ENCODE measurements at places on chromosomes 13 and 19.

DNA sequence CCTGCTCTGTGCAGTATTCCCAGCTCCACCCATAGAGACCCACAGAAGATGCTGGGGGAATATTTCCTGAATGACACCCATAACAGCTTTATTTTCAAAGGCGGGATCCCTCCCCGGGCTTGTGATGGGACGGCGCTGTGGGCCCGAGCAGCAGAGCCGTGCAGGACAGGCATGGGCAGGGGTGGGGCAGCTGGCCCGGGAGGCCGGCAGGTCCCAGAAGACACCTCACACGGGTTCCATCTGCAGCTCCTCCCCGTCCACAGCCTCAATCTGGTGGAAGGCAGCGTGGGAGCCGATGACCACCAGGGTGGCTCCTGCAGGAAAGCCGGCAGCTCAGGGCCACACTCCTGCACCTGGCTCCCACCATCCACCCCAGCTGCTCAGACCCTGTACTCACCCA is 2.5 kb downstream of the RABAC1 start:
- H3K36me3 ChIP-seq = peaks cover 32% of the 10 kb centered on the region
- DNase-seq = no peak
- H3K27ac ChIP-seq = no peak overlapping the region
- no peaks in the 10 kb centered on the region for H3K27me3 ChIP-seq
- peaks cover 19% of the 10 kb centered on the region for H3K4me1 ChIP-seq
- H3K4me3 ChIP-seq = no peak overlapping the region

GRCh38 chr19:3065675-3066357 is 3.5 kb upstream of the TLE5 start:
- peaks cover 6% of the 10 kb centered on the region for H3K27me3 ChIP-seq
- DNase-seq = no peak
- H3K27ac ChIP-seq = no peak overlapping the region
- no peaks in the 10 kb centered on the region for H3K36me3 ChIP-seq
- no peak overlapping the region for H3K4me3 ChIP-seq

DNA sequence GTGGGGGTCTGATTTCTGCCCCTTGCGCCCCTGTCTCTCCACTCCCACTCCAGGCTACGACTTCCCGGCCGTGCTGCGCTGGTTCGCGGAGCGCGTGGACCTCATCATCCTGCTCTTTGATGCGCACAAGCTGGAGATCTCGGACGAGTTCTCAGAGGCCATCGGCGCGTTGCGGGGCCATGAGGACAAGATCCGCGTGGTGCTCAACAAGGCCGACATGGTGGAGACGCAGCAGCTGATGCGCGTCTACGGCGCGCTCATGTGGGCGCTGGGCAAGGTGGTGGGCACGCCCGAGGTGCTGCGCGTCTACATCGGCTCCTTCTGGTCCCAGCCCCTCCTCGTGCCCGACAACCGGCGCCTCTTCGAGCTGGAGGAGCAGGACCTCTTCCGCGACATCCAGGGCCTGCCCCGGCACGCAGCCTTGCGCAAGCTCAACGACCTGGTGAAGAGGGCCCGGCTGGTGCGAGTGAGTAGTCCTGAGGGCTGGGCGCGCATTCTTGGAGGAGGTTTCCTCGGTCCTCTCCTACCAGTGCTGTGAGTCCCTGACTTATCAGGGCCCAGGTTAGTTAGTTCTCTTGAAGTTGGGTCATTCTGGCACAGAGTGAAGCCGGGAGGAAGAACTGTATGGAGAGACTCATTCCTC is 12.7 kb downstream of the EHD2 start:
- H3K36me3 ChIP-seq = peaks cover 38% of the 10 kb centered on the region
- H3K27ac ChIP-seq = peak overlapping the region; percentile 56
- H3K4me3 ChIP-seq = no peak overlapping the region
- H3K27me3 ChIP-seq = no peaks in the 10 kb centered on the region
- peaks cover 75% of the 10 kb centered on the region for H3K4me1 ChIP-seq

DNA sequence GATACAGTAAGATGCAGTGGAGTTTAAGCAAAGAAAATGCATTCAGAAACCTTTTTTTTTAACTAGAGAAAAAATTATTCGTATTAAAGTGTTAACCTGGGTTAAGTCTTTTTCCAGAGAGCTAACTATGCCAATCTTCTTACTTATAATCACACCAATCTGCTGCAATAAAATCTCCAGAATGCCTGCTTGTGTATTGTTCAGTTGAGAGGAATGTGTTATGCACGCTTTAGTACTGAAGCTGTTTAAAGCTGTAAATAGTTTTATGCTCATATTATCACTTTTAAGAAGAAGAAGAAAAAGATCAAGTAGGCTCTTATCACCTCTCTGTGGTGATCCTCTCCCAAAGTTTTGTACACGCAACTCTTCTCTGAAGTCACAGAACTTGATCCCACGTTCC is 528.7 kb downstream of the RFC3 start:
- no peak overlapping the region for H3K4me3 ChIP-seq
- H3K27ac ChIP-seq = no peak overlapping the region
- H3K27me3 ChIP-seq = no peaks in the 10 kb centered on the region
- DNase-seq = no peak
- no peaks in the 10 kb centered on the region for H3K4me1 ChIP-seq

DNA sequence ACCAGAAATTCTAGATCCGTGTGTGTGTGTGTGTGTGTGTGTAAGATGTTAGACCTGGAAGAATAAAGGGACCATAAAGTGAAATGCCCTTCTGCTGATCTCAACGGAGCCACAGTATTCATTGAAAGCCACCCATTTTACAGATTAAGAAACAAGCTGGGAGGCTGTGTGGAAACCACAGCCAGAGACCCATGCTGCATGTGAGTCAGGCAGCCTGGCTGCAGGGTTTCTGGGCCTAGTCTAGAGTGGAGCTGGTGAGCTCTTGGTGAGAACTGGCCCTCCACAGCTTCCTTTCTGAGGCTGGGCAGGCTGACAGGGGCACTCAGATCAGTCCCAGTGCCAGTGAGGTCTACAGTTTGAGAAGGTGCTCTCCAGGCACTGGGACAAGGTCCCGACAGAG is 75.3 kb downstream of the SERP2 start:
- H3K27ac ChIP-seq = peak overlapping the region; percentile 26
- peaks cover 30% of the 10 kb centered on the region for H3K4me1 ChIP-seq
- H3K36me3 ChIP-seq = no peaks in the 10 kb centered on the region
- no peaks in the 10 kb centered on the region for H3K27me3 ChIP-seq
- no peak for DNase-seq
- no peak overlapping the region for H3K4me3 ChIP-seq

DNA sequence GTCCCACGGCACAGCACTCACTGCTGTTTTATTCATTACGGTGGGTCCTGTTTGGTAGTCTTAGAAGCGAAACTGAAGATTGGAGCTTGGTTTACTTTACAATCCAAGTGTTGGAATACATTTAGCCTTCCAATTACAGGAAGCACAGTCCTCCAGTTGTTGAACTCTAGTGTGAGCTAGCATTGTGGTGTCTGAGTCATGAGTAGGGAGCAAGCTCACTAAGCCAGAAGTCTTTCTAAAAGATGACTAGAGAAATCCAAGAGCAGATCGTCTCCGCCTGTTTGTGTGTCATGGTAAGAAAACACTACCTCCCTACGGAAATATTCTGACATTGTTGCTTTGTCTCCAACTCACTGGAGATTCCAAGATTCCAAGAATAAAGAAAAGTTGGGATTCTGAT is 10.1 kb upstream of the SHISA2 start:
- H3K27ac ChIP-seq = no peak overlapping the region
- H3K4me3 ChIP-seq = no peak overlapping the region
- no peak for DNase-seq
- H3K36me3 ChIP-seq = no peaks in the 10 kb centered on the region
- no peaks in the 10 kb centered on the region for H3K27me3 ChIP-seq

DNA sequence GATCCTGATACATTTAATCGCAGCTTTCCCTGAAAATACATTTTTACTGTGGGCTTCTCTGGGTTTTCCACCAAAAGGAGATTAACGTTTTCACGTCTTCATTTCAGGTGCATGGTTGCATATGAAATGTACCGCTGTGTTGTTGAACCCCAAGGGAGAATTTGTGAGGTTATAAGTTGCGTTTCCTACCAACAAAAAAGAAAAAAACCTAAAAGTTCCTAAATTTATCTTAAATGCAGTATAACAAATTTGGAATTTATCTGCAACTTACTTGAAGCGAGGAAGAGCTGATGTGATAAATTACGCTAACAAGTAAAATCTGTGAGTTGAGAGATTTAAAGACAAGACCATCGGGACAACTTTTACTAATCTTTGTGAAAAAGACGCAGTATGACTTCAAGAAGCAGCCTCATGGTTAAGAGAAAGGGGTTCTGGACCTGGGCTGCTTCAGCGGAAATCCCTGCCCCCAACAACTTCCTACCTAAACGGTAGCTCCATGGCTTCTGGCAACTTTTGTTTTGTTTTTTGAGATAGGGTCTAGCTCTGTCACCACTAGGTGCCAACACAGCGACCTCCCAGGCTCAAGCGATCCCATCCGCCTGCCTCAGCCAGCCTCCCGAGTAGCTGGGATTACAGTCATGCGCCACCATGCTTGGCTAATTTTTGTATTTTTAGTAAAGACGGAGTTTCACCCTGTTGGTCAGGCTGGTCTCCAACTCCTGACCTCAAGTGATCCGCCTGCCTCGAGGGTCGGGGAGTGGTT is 958 bp upstream of the OBI1 start:
- peaks cover 5% of the 10 kb centered on the region for H3K4me1 ChIP-seq
- peak; percentile 20 for DNase-seq
- no peaks in the 10 kb centered on the region for H3K36me3 ChIP-seq

GRCh38 chr13:49395878-49396380 is 47.9 kb downstream of the CAB39L start:
- no peaks in the 10 kb centered on the region for H3K36me3 ChIP-seq
- H3K27ac ChIP-seq = peak overlapping the region; percentile 74
- H3K4me3 ChIP-seq = no peak overlapping the region
- no peaks in the 10 kb centered on the region for H3K27me3 ChIP-seq

DNA sequence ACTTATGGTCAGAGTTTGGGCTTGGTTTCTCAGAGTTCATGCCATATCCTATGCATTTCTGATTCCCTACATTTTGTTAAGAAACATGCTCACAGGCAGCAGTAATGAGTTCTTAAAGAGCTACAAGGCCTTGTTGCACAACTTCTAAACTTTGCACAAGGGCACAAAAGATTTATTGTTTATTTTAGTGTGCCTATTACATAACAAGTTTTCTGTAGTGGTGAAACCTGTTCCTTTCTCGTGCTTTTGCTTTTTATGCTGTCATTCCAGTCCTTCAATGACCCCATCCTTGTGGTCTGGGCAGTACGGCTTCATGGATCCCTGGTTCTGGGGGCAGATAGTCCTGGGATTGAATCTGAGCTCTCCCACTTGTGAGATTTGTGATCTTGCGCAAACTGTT is 17.8 kb downstream of the ZNF507 start:
- peak overlapping the region; percentile 67 for H3K27ac ChIP-seq
- H3K36me3 ChIP-seq = peaks cover 26% of the 10 kb centered on the region
- no peak for DNase-seq
- H3K27me3 ChIP-seq = no peaks in the 10 kb centered on the region
- H3K4me3 ChIP-seq = no peak overlapping the region
- H3K4me1 ChIP-seq = no peaks in the 10 kb centered on the region

- DNase-seq = no peak
- no peaks in the 10 kb centered on the region for H3K36me3 ChIP-seq
- no peak overlapping the region for H3K4me3 ChIP-seq
- no peaks in the 10 kb centered on the region for H3K27me3 ChIP-seq
- H3K27ac ChIP-seq = no peak overlapping the region
These were observed 5.2 kb upstream of the FUT6 start for GRCh38 chr19:5844456-5845433.

GRCh38 chr13:110616103-110617101 is 1.1 kb downstream of the NAXD start:
- peaks cover 31% of the 10 kb centered on the region for H3K4me1 ChIP-seq
- no peaks in the 10 kb centered on the region for H3K36me3 ChIP-seq
- H3K4me3 ChIP-seq = peak overlapping the region; percentile 88
- peak; percentile 38 for DNase-seq

GRCh38 chr13:93529961-93530360 is 303.4 kb downstream of the GPC6 start:
- H3K27ac ChIP-seq = no peak overlapping the region
- no peaks in the 10 kb centered on the region for H3K36me3 ChIP-seq
- H3K27me3 ChIP-seq = no peaks in the 10 kb centered on the region
- peaks cover 9% of the 10 kb centered on the region for H3K4me1 ChIP-seq

- no peak for DNase-seq
- no peak overlapping the region for H3K4me3 ChIP-seq
- H3K36me3 ChIP-seq = no peaks in the 10 kb centered on the region
These were observed 4.5 kb downstream of the DACH1 start for GRCh38 chr13:71862459-71862943.

DNA sequence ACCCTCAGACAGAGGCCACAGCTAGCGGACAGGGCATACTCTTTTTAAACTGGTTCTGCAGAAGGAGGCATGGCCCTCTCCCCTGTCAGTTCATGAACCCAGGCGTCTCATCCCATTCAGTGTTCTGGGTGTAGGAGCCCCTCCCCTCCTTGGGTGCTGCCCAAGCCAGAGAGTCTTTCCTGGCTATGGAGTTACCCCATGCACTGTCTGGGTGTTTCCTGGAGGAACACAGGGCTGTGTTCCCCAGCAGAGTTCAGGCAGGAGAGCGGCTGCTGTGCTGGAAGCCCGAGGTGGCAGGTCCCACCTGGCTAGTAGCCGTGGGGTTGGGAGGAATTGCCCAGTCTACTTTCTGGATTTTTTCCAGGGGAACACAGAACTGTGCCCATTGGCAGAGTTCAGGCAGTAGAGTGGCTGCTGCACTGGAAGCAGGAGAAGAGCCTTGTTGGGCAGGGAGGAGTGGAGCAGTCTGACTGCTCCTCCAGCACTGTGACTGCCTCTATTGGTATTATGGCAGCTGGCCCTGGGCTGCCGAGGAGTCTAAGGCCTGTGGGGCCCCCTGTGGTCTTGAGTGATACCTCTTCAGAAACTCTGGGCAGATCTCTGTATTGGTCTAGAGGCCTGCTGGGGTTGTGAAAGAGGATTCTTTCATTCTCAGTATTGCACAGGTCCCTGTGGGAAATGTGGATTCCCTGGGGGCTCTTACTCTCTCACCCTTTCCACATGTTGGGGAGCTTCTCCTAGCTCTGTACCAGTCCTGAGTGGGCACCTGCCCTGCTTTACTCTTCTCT is 168.3 kb downstream of the PCDH20 start:
- no peaks in the 10 kb centered on the region for H3K36me3 ChIP-seq
- H3K4me3 ChIP-seq = no peak overlapping the region
- H3K4me1 ChIP-seq = no peaks in the 10 kb centered on the region
- H3K27me3 ChIP-seq = no peaks in the 10 kb centered on the region
- DNase-seq = no peak
- no peak overlapping the region for H3K27ac ChIP-seq

GRCh38 chr13:43545317-43545874 is 241.4 kb downstream of the ENOX1 start:
- H3K27ac ChIP-seq = no peak overlapping the region
- H3K36me3 ChIP-seq = no peaks in the 10 kb centered on the region
- H3K4me1 ChIP-seq = peaks cover 26% of the 10 kb centered on the region
- H3K27me3 ChIP-seq = no peaks in the 10 kb centered on the region
- no peak overlapping the region for H3K4me3 ChIP-seq

DNA sequence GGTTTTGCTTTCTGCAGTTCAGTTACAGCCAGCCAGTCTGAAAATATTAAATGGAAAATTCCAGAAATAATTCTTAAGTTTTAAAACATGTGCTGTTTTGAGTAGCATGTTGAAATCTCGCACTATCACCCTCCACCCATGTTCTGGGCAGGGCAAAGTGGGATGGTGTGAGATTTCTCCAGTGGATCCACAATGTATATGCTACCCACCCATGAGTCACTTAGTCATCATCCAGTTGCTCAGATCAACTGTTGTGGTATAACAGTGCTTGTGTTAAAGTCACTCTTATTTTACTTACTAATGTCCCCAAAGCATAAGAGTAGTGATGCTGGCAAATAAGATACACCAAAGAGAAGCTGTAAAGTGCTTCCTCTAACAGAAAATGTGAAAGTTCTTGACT is 56.4 kb downstream of the CYSLTR2 start:
- no peaks in the 10 kb centered on the region for H3K4me1 ChIP-seq
- H3K4me3 ChIP-seq = no peak overlapping the region
- no peak for DNase-seq
- H3K36me3 ChIP-seq = no peaks in the 10 kb centered on the region
- H3K27me3 ChIP-seq = no peaks in the 10 kb centered on the region
